ENCODE measurements at places on chromosomes 7 and 10. TPM values are rescaled to one million over a fixed set of nuclear protein-coding genes. Genes with fewer than 3 reads are reported as not detected.

The DMBT1 gene
- under 0.01 TPM for total RNA-seq

The MBL2 gene
- not detected for total RNA-seq

The AKR1B1 gene
- 52.3 TPM for total RNA-seq

The CALML3 gene
- not detected for total RNA-seq

The CHST3 gene
- total RNA-seq = 7.8 TPM

Data from parietal lobe (tissue), 2 donors.